Testis (tissue), 5 donors: ENCODE measurements at places on chromosomes 11 and 22.

- DNase-seq = no peak
These were observed 5.3 kb upstream of the CHADL start for GRCh38 chr22:41245917-41246499.

- peak; percentile 6 for DNase-seq
These were observed 15.0 kb downstream of the TUB start for GRCh38 chr11:8095806-8096522.

DNA sequence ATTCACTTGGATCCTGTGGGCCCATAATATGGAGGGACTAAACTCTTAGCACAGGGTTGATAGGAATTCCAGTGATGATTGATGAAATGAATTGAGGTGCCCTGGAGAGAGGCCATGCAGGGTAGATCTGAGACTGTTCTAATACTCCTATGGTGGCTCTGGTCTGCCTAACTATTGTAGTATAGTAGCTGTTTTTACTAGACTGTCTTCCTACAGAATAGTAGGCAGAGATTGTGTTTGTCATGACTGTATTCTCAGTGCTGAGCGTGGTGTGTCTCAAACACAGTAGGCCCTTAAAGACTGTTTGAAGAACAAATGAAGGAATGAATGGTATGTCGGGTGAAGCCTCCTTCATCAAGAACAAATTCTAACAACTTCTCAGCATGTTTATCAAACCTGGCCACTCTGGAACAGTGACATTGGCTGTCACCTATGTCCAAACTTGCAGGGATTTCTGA is 107.0 kb upstream of the SESN3 start:
- DNase-seq = no peak

GRCh38 chr11:121886005-121886734 is 229.8 kb downstream of the BLID start:
- DNase-seq = peak; percentile 49

DNA sequence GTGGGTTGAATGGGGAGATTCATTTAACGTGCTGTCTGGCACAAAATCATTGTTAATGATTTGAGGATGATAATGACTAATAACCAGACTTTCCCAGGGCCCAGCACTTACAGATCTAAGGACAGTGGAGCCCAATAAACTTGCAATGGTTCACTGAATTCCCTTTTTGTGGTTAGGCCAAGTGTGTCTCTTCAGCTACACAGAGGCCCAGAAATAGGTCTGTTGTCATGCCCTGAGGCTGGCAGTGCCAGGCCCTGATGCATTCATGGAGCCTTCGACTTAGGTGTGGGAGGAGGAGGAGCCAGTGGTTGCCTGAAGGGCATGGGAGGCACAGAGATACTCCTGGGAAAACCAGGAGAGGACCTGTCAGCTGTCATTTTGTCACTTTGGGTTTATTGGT is 56.1 kb downstream of the KIAA1671 start:
- DNase-seq = no peak

- no peak for DNase-seq
These were observed 209.5 kb downstream of the AASDHPPT start for GRCh38 chr11:106286881-106287504.

DNA sequence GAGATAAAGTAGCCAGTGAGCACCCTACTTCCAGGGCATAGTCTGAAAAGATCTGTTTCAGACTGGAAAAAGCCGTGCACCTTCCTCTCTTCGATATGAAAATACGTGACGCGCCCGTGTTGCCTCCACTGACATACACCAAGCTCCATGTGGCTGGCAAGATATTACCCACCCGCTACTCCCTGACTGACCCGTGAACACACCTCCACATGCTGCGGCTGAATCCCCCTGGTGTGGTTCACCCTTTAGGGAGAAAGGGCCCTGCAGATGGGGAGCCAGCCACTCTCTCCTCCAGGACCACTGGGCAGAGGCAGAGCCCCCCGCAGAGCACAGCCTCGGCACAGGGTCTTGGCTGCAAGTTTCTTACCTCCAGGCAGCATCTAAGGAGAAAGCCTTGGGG is 245.0 kb downstream of the BRD1 start:
- no peak for DNase-seq

- peak; percentile 88 for DNase-seq
These were observed at the start of gene MCAT for GRCh38 chr22:43142880-43143562. MCAT (minus strand) TSS chr22:43143398; CDS start chr22:43143348, 50 bp downstream.

- no peak for DNase-seq
These were observed 112.3 kb downstream of the INSC start for GRCh38 chr11:15227011-15227410.

DNA sequence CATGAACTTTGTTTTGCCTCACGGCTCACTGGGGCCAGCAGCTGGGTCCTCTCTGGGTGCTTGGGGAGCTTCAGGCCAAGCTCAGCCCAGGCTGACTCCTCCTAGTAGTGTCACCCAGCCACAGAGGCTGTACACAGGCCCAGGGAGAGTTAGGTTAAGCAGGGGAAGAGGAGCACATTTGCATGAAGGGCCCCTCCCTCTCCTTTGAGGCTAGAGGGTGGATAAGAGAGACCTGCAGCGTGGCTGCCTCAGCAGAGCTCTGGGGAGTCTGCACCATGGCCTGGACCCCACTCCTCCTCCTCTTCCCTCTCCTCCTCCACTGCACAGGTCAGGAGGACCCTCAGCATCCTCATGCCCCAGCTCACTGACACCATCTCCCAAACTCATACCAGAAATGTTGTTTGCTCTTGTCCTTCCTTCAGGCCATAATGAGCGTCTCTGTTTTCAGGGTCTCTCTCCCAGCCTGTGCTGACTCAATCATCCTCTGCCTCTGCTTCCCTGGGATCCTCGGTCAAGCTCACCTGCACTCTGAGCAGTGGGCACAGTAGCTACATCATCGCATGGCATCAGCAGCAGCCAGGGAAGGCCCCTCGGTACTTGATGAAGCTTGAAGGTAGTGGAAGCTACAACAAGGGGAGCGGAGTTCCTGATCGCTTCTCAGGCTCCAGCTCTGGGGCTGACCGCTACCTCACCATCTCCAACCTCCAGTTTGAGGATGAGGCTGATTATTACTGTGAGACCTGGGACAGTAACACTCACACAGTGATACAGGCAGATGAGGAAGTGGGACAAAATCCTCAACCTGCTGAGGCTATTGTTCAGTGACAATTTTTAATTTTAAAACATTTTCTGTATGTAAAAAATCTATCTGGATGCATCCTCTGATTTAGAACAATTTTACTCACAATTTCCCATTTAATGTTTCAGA is 82.4 kb upstream of the VPREB1 start:
- DNase-seq = no peak

DNA sequence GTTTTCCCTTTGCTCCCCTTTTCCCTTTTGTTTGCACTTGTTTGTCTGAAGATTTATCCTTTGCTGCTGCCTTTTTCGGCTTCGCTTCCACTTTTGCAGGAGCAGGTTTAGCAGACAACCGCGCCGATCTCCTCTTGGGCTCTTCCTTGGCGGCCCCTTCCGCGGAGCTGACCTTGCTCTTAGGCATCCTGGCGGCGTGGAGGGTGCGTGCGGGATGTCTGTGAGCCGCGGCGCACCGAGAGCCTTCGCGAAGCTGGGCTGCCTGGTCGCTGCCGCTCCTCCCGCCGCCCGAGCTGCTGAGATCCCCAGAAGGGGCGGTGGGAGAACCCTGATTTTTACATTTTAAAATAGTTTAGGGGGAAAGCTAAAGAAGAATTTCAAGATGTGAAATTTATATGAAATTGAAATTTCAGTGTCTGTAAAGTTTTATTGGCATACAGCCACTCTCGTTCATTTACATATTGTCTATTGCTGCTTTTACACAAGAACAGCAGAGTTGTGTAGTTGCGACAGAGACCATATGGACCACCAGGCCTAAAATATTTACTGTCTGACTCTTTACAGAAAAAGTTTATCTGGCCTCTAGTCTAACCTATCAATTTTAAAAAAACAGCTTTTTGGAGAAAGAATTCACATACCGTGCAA is 105.2 kb upstream of the RRM1 start:
- peak; percentile 78 for DNase-seq

DNA sequence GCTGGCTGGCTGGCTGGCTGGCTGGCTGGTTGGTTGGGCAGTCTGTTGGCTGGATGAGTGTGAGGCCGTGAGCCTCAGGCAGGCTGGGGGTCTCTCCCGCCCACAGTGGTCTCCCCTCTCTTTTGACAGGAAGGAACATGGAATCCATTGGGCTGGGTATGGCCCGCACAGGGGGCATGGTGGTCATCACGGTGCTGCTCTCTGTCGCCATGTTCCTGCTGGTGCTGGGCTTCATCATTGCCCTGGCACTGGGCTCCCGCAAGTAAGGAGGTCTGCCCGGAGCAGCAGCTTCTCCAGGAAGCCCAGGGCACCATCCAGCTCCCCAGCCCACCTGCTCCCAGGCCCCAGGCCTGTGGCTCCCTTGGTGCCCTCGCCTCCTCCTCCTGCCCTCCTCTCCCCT is 1.9 kb downstream of the UPK2 start:
- DNase-seq = no peak

DNA sequence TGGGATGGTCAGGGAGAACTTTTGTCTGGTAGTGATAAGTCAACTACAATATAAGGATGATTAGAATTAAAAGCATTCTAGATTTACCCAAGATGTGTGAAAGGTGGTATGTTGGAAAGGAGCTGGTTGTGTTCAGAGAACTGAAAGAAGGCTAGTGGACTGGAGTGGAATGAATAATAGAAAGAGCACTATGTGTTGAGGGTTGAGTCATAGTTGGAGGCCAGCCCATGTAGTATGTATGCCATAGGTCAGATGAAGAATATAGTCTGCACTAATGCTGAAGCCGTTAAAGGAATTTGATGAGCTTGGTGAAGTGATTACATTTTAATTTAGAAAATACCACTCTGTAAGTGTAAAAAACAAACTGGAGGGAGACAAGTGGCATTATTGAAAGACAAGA is 514.1 kb downstream of the CNTN5 start:
- DNase-seq = no peak

GRCh38 chr11:43834286-43834685 is 46.3 kb upstream of the ALKBH3 start:
- DNase-seq = no peak

GRCh38 chr22:23677701-23677995 is 13.2 kb upstream of the RGL4 start:
- DNase-seq = no peak

DNA sequence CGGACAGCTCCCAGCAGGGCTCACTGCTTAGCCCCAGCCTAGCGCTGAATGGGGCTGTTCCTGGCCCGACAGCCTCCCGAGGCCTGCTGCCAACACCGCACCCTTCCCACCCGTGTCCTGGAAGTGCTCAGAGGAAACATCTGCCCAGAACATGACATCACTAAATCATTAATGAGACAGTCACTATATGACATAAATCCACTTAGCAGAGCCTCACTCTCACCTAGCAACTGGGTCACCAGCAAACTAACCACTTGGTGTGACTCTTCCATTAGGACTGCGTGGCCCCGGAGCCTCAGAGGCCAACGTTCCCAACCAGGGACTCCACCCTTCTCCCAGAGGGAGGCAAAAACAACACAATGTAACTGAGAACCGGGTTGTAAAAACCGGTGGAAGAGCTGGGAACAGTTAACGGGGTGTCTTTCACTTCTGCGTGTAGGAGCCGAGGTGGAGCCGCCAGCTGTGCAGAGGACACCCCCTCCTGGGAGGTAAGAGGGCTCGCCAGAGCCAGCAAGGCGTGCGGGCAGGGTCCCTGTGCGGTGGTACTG is 21.4 kb upstream of the PACSIN2 start:
- peak; percentile 33 for DNase-seq

DNA sequence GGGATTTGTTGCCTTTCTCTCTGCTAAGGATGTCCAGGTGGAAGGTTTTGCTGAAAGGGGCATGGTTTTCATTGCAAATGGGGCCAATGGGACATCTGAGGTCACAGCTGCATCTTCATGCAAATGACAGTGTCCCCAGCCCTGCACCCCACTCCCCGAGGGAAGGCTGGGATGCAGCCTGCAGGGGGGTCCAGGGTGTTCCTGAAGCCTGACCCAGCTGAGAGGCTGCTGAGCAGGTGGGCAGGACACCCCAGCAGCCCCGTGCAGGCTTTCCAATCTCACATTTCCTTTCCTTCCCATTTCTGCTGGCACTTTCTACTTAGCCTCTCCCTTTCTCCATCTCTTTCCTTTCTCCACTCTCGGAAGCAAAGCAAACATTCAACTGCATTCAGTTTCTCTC is 78.3 kb downstream of the SCN3B start:
- no peak for DNase-seq

GRCh38 chr11:3015796-3016195 is 23.7 kb upstream of the NAP1L4 start:
- DNase-seq = no peak
